ENCODE measurements at places on chromosomes 6 and 20.

DNA sequence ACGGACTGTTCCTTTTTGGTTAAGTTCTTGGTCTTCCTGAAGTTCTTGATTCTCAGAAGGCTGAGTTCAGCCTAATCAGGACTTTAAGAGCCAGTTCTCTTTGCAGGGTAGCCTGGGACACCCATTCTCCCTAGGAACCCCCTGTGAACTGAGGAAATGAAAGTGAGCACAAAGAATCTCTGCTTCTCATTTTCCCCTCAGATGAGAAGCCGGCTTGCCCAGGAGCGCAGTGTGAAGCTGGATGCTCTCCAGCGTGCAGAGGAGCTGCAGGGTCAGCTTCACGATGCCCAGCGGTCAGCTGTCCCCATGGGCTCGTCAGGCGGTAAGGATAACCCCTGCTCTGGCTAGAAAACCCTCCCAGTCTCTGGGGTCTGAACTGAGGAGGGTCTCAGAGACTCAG is 34.0 kb downstream of the CD164 start:
- no peak for DNase-seq

DNA sequence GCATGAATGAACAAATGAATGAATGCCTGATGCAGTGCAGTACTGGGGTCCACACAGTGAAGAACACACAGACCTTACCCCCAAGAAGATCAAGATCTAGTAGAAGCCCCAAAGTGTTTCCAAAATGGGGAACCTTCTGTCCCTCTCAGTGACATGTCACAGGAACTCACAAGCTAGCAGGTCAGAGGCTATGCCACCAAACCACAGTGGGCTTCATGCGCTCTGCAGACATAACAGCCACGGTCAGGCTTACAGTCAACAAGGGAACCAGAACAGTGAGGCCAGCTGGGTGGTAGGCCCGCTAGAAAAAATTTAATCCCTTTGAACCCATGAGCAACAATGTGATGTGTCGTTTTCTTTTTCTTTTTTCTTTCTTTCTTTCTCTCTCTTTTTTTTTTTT is 20.2 kb upstream of the ARFGEF2 start:
- no peak for DNase-seq

- no peak for DNase-seq
Measured at GRCh38 chr20:59627298-59627697, 23.0 kb downstream of the PHACTR3 start.

- DNase-seq: peak; percentile 61
Measured at GRCh38 chr6:31729979-31730630, 1.0 kb upstream of the DDAH2 start.

GRCh38 chr6:36593569-36594028 is 563 bp upstream of the SRSF3 start:
- DNase-seq: peak; percentile 71

- DNase-seq: peak; percentile 14
Measured at GRCh38 chr6:40806256-40806864, 219.2 kb upstream of the LRFN2 start.

GRCh38 chr20:25230166-25230831 is 17.6 kb upstream of the PYGB start:
- DNase-seq: no peak

DNA sequence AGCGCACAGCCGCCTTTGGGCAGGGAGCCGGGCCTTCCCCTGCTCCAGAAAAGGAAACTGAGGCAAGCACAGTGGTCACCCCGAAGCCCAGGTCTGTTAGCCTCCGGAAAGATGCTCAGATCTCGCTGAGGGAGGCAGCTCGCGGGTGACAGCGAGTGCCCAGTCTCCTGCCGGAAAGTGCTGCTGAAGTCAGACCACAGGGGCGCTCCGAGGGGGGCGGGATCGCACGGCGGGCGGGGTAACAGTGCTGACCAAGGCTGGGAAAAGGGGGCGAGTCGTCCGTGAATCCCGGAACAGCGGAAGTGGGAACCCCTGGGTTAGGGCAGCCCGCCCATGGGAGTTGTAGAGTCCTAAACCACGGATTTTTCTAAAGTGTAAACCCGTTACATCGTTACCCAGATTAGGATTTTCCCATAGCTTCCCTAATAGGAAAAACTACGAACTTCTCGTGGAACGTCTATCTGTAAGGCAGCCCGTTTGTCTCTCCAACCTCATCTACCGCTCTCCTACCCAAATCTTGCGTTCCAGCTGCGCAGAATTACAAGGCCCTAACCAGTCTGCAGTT is 504 bp downstream of the VPS16 start:
- DNase-seq: no peak

- no peak for DNase-seq
Measured at GRCh38 chr6:52489881-52490280, 69.7 kb downstream of the EFHC1 start.

GRCh38 chr20:49400410-49400809 is 82.1 kb downstream of the KCNB1 start:
- no peak for DNase-seq

DNA sequence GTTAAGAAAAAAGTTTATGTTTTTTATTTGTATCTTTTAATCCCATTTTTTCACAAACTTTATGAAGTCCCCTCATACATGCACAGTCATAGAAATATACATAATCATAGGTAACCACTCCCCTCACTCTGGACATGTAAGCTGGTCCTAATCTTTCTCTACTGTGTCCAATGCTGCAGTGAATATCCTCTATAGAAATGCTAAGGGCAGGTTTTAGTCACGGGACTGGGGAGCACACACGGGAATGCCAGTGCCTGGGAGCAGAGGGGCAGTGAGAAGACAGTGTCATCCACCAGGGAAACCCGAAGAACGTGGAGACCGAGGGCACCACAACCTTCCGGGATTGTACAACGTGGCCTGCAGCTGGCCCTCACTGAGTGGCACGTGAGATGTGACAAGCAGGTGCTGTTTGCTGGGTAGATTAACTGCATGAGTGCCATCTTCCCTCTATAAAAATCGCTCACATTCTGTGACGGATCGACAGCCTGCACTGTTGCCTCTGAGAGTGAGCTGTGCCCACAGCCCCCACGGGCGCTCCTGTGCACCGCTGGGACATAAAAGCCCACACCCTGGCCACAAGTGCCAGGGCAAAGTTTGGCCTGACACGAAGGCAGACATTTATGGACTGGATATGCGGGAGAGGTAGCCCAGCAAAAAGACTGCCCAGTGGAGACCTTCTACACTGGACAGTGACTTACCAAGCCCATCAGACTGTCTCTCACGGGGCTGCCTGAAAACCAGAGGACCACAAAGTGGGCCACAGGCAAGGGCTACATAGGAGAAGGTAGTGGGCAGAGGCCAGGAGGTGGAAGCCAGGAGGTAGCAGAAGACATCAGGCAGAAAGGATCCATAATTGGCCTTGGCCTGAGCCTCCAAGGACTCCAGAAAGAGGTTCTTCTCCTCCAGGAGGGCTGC is 63.2 kb downstream of the FGD2 start:
- DNase-seq: no peak

- DNase-seq: no peak
Measured at GRCh38 chr6:163776906-163777686, 362.6 kb downstream of the QKI start.

- DNase-seq: no peak
Measured at GRCh38 chr6:7343546-7344475, 30.8 kb upstream of the SSR1 start.

DNA sequence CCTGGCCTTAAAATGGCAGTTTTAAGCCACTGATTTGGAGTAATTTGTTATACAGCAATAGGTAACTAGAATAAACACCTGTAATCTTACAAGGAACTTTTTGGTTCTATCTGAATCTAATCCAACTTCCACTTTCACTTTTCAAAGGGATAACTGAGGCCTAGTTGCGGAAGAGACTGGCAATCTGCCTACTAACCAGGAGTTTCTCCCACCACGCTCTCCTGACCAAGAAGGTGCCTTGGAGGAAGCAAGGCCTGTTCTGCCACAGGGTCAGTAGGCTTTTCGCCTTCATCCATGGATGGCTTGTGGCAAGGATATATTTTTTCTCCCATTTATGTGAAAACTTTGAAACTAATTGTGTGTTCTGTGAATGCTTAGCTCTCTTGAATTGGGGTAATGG is 12.9 kb upstream of the MYBL2 start:
- no peak for DNase-seq

GRCh38 chr6:27882624-27883023 is 29.6 kb downstream of the OR2B2 start:
- no peak for DNase-seq

- peak; percentile 89 for DNase-seq
Measured at GRCh38 chr20:17558154-17558940, 11.5 kb upstream of the DSTN start.

- peak; percentile 80 for DNase-seq
Measured at GRCh38 chr6:44062105-44062770, 65.0 kb downstream of the MRPL14 start.

DNA sequence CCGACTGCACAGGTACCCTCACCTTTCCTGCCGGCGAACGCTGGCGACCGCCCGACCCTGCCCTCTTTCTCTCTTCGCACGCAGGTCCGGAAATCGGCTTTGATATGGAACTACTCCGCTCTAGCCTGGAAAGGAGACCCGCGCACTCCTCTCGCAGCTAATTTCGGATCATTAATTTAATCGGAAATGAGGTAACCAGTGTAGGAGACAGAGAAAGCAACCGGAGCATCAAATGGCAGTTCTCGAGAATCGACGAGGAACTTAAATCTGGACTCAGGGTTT is 949 bp upstream of the ATXN1 start:
- DNase-seq: no peak

GRCh38 chr20:55417836-55418235 is 587.5 kb downstream of the CBLN4 start:
- DNase-seq: no peak

- no peak for DNase-seq
Measured at GRCh38 chr6:126156973-126157372, 170.6 kb downstream of the TRMT11 start.

GRCh38 chr6:43956478-43956877 is 170.8 kb downstream of the MRPL14 start:
- DNase-seq: no peak

DNA sequence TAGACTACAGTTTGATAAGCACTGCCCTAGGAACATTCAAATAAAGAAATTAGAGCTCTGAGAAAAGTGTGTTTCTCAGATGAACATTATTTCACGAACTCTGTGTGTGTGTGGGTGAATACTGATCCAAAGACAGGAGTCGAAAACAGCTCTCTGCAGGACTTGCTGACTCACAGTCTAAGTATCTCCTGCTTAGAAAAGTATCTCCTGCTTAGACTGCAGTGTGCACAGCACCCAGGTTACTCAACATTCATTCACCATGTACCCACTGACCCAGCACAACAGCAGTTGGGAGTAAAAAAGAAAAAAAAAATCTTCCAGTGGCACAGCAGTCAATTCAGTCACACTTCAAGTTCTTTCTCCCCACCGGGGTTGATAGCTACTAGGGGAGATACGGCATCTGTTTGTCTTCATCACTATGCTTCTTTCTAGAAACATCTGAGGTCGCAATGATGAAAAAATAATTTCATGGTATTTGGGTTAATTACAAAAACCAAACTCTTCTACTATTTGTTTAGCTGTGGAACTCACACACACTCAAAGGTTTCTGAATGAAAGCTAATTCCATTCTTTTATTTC is 48.0 kb downstream of the GCLC start:
- peak; percentile 76 for DNase-seq

- no peak for DNase-seq
Measured at GRCh38 chr6:42159431-42160024, 13.6 kb upstream of the GUCA1A start.

- no peak for DNase-seq
Measured at GRCh38 chr6:1630212-1630770, 20.6 kb downstream of the FOXC1 start.

- DNase-seq: peak; percentile 23
Measured at GRCh38 chr6:6717953-6718352, 129.4 kb downstream of the LY86 start.

GRCh38 chr20:23021951-23022350 is 13.2 kb upstream of the SSTR4 start:
- peak; percentile 23 for DNase-seq

- DNase-seq: peak; percentile 75
Measured at GRCh38 chr20:43749734-43750294, 23.0 kb upstream of the GTSF1L start.

GRCh38 chr20:52425253-52425652 is 233.7 kb upstream of the ZFP64 start:
- DNase-seq: no peak

GRCh38 chr6:94956910-94957309 is 620.4 kb upstream of the MANEA start:
- no peak for DNase-seq

All from MCF 10A (cell line).